ENCODE measurements at places on chromosomes 12 and 14. TPM values are rescaled to one million over a fixed set of nuclear protein-coding genes. Genes with fewer than 3 reads are reported as not detected.

DNA sequence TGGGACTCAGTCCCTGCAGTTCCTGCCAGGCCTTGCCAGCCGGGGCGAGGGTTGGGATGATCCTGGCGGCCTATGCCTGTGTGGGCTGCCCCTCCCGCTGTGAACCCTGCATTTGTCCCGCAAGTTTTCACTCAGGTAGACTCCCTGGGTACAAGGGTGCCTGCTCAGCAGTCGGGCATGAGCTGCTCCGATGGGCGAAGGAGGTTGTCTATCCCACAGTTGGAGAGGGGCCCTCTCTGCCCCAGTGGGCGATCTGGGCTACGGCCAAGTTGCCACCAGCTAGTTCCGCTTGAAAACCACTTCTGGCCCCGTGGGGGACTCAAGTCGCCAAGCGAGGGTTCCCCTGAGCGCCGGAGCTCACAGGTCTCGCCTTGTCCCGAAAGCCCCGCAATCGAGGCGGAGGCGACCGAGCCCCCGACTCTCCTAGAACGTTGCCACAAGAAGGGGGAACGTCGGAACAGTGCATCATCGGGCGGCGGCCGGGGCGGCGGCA is 365 bp upstream of the TPI1 start:
- DNase-seq: peak; percentile 77

DNA sequence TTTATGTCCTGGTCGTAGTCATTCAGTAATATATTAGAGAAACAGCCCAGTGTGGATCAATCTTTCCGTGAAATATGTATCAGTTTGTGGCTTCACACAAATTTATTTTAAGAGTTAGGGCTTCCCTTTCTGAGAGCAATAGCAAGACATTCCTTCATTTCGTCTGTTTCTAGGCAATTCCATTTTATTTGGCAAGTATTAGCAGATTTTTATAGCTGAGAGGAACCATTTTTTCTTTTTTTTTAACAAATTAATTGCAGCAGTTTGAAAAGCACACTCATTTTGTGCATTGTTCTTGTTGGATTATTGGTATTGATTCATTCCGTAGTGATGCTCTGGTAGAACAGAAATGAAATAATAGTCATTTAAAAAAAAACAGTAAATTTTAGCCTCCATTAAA is 132.9 kb downstream of the SRGAP1 start:
- no peak for DNase-seq

- no peak for DNase-seq
Measured at GRCh38 chr14:50954811-50955372, 10.6 kb upstream of the PYGL start.

- DNase-seq: no peak
Measured at GRCh38 chr14:23663711-23664110, 27.5 kb downstream of the DHRS2 start.

Gene PCED1B
- total RNA-seq: 0.96 TPM

Gene RIPK3
- 18.0 TPM for total RNA-seq

Gene EFS
- total RNA-seq: 58.7 TPM

DNA sequence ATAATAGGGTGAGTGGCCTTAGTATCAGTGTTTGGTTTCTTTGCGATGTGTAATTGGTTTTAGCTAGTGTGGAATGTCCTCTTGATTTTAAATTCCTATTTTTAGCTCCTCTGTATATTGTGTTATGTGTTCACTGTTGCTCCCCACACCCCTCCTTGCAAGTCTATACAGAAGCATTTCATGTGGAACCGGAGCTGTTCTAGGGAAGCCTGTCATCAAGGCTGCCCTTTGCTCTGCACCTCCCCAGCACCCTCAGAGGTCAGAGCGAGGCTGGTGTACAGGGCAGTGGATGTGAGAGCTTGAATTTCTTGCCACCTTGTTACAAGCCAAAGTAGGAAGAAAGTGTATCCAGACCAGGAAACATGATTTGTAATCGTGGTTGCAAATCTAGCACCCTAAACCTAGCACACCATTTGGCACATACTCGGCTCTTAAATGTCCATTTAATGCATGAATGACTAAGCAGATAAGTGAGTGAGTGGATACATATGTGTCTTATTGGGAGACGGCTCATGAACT is 376.8 kb downstream of the RGS6 start:
- no peak for DNase-seq

Gene NPFF
- not detected for total RNA-seq

GRCh38 chr12:107478881-107479280 is 206.7 kb upstream of the PWP1 start:
- DNase-seq: no peak

DNA sequence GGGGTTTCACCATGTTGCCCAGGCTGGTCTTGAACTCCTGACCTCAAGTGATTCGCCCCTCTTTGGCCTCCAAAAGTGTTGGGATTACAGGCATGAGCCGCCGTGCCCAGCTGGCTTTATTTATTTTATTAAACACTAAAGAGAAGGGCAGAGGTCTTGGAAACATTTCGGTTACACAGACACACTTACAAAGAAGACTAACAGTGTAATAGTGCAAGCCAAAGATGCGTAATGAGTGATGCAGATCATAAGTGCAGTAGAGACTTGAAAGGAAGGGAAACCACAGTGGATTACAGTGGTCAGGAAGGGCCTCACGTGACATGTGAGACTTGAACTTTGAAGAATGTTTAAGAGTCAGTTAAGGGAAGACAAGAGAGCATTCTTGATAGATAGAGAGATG is 33.9 kb upstream of the CDK17 start:
- DNase-seq: no peak

All from lower leg skin (tissue), 4 donors.